Left hindlimb (tissue), 1 donor: ENCODE measurements at places on chromosomes 7 and 10.

DNA sequence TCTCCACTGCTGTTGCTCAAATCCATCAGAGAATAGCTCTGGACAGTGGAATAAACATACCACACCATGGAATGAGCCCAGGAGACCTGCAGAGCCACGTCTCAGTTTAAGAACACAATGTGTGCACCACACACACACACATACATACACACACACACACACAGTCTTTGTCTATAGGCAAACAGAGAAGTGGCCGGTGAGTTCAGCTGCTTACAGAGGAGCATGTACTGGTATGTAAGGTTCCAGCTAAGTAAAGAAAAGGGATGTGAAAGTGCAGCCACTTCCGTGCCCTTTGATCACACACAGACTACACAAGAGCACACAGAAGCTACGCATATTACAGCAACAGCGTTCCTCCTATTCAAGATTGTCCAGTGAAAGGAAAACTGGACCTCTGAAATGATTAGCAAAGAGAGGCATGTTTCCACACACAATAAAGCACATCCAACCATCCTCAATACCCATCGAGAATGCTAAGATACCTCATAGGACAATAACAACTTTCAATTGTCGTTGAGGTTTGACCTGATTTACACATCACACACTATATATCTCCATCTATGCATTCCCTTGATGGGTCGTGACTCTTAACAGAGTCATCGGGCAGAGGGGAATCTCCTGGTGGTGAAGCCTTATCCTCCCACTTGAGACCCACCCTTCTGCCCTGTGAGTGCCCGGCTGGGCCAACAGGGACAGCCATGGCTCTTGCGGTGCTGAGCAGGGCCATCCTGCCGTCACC lies 23.6 kb downstream of the SLC35B4 start:
- DNase-seq, result no peak

- no peak for DNase-seq
These were observed 334.9 kb downstream of the ELMO1 start for GRCh38 chr7:37113661-37114355.

- no peak for DNase-seq
These were observed 196.6 kb upstream of the PLPP4 start for GRCh38 chr10:120260456-120260855.

DNA sequence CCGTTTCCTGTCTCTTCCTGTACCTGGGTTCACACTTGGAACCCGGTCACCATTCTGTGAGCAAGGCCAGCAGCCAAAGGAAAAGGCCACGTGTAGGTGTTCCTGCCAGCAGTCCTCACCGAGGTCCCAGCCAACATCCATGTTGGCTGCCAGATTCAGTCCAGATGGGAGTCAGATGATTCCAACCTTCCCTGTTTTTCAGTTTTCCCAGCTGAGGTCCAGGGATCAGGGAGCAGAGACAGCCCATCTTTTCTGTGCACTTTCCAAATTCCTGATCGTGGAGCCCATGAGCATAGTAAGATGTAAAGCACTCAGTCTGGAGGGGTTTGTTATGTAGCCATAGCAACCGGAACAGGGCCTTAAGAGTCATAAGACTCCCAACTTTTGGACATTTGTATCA lies 3.9 kb upstream of the PVRIG start:
- DNase-seq, result peak; percentile 79

GRCh38 chr7:142454862-142455261 lies 197.0 kb upstream of the PRSS58 start:
- no peak for DNase-seq

GRCh38 chr7:152144557-152145245 lies 119.2 kb downstream of the GALNT11 start:
- no peak for DNase-seq

- no peak for DNase-seq
These were observed 480.6 kb downstream of the IPMK start for GRCh38 chr10:57786850-57787750.

DNA sequence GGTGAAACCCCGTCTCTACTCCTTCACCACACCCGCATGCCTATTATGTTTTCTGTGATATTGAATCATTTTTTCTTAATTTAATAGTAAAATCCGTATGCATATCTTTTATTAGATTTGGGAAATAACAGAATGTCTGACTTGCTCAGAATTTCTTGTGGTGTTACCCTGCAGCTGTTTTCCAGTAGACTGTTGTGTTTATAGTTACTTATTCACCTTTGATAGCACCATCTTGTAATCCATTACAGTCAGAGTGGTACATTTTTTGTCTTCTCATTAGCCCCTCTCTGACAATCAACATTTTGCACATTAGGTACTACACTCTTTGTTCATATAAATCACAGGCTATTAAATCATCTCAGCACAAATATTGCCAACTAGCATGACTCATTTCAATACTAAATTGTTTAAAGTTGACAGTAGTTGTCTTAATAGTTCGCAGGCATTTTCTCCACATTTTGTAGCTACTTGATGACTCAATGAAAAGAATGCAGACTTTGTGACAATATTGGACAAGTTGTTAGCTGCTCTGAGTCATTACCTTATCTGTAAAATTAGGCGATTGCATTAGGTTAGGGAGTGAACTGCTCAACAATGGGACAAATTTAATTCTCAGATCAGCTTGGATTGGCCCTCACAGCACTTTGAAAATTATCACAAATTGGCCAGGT lies 17.8 kb upstream of the SLC16A12 start:
- DNase-seq, result no peak

DNA sequence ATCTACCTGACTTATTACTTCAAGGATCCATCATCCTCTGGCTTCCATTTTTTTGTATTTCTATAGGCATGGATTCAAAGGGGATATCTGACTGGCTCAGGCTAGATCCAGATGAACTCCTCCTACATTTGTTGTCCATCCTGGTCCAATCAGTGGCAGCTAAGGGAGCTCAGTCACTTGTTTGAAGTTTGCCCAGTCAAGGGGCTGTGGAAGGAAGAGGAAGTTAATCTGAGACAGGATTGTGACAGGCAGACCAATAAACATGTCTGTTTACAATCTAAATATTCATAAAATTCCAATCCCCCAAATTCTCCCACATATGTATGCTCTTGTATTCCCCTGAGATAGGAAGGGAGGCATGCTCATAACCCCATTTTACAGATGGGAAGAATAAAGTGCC lies 48.7 kb downstream of the CAV1 start:
- DNase-seq, result no peak

DNA sequence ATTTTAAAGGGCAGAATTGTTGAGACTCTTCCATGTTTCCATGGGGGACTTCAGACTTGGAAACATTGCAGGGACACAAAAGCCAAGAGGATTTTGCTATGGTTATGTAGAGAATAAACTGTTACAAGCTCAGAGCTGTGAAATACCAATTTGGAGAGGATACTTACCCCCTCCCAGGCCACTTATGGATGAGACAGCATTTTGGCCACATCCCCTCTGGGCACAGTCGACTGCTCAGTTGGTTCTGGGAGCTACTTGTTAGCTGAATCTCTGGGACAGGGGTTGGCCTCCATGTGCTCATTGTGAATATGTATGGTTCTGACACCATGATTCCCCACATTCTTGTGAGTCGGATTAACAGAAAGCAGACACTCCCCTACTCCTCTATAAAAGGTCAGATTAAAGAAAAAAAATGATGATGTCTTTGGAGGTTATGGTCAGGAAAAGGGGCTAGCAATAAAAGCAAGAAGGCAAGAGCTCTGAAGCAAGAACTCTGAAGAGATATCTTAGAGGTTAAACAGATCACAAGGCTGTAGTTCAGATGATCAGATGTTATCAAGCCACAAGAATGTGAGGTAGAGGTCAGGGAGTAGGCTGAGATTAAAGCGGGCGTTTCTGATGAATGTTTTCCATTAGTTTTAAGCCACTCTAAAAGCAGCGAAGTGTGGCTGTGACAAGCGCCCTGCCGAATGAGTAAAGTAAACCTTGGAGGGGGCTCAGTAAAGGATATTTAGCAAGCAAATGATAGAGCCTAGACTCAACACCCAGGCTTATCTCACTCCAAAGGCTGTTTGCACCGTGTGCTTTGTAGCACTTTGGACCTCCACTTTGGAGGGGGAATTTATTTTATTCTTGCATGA lies 17.2 kb downstream of the STAMBPL1 start:
- DNase-seq, result peak; percentile 36

- no peak for DNase-seq
These were observed 287.2 kb downstream of the HGF start for GRCh38 chr7:81482600-81483186.
